ENCODE measurements at places on chromosomes 1 and 21.

DNA sequence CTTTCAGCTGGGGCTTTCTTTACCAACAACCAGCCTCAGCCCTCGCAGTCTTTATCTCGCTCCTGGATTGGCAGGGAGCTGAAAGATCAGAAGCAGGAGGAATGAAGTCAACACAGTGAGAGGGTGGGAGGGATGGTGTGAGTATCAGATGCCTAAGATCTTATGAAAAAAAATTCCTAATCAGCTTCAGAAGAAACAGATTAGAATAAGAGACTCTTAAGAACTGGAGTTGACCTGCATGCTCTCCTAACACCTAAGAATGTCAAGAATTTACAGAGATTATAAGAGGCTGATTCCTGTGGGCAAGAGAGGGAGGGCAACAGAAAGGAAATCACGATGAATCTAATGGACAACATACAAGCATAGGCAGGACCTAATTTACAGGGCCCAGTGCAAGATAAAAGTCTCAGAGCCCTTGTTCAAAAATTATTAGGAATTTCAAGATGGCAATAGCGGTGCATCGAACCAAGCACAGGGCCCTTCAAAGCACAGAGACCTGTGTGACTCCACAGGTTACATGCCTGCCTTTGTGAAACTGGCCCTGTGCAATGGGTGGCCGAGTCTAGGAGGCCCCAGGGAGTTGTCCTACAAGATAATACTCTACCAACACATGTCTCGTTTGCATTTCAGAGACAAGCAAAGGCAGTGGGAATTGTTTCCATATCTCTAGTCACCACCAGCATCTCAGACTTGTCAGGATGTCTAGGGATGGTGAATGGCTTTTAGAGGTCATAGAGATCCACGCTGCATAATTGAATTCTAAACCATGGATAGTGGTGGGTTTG lies 65.3 kb upstream of the PPP2R5A start:
- DNase-seq = no peak

- no peak for DNase-seq
These were observed 618 bp downstream of the ETS2 start for GRCh38 chr21:38806153-38806941.

GRCh38 chr21:16004523-16004922 lies 274.7 kb downstream of the USP25 start:
- no peak for DNase-seq

DNA sequence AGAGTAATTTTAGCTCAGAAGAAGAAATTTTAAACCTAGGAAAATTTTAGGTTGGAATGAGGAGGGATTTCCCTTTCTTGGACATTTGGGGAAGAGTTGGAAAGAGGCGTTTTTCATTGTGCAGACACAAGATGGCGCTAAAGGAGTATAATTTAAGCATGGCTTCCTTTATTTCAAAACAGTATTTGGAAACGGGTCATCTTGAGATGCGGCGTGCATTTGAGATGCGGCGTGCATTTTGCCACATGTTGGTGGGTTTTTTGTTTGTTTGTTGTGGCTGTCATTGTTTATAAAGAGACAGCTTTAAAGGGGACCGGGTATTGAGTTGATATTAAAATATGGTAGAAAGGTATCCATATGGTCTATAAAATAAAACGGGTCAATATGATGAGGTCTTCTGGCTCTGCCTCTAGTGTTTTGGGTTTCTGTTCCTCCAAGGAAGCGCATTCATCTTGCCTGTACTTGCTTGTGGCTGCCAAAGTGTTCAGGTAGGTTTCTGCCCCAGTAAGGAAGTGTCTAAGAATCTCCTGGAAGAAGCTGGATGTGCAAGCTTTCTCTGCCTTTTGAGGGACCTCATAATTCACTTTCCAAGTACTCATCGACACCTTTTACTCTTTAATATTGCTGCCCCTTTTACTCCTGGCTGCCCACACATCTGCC lies 210.3 kb downstream of the SLC35F3 start:
- no peak for DNase-seq

- no peak for DNase-seq
These were observed 323.3 kb downstream of the AJAP1 start for GRCh38 chr1:4977701-4978100.

DNA sequence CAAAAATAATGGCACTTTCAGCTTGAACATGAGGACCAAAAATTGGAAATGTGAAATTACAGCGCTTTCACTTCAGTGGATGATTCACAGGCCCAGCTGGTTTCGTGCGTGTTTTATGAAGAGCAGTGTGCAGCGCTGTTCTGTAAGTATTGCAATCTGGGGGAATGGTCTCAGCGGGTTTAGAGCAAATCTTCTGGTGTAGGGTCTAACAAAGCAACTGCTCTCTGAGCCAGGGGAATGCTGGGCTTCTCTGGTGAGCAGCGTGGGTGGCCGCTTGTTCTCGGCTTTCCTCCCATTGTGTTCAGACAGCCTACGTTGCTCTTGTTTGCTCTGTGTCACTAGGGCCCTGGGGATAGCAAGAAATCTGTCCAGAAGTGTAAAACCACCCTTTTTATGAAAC lies 42.4 kb upstream of the GADD45A start:
- DNase-seq = no peak

GRCh38 chr1:164891615-164892014 lies 332.6 kb downstream of the PBX1 start:
- DNase-seq = no peak

- DNase-seq = no peak
These were observed 16.9 kb downstream of the MORN1 start for GRCh38 chr1:2374252-2375155.

GRCh38 chr1:66276218-66276617 lies 257.7 kb upstream of the SGIP1 start:
- DNase-seq = no peak

DNA sequence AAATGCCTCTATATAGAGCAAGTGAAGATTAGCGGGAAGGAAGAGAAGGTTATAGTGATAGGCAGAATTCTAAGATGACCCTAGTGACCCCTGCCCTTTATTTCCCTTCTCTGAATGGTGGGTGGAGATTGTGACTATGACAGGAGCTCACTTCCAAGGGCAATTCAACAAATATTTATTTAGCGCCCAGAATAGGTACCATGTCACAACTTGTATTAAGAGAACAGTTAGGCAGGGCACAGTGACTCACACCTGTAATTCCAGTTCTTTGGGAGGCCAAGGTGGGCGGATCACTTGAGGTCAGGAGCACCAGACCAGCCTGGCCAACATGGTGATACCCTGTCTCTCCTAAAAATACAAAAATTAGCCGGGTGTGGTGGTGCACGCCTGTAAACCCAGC lies 236.0 kb upstream of the POGK start:
- no peak for DNase-seq
